NCI-H2029 (cell line): ENCODE measurements at places on chromosomes 5 and 9.
A peak's percentile ranks its signal among the peaks of the same experiment; 100 is the strongest.

DNA sequence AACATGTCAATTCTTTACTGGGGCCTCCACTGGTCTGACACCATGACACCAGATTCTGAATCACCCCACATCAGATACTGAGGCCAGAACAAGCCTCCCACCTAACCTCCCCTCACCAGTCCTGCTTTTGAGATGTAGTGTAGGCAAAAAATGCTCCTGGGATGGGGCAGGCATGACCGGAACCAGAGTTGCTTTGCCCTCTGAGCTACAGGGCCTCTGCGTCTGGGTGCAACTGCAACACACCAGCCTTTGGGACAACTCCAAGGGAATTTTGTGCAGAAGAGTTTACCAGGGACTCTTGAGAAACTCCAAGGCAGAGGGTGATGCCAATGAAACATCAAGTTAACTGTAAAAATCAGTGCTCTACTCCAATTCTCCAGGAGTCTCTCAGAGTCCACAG lies 79.4 kb downstream of the SIL1 start:
- DNase-seq = no peak

DNA sequence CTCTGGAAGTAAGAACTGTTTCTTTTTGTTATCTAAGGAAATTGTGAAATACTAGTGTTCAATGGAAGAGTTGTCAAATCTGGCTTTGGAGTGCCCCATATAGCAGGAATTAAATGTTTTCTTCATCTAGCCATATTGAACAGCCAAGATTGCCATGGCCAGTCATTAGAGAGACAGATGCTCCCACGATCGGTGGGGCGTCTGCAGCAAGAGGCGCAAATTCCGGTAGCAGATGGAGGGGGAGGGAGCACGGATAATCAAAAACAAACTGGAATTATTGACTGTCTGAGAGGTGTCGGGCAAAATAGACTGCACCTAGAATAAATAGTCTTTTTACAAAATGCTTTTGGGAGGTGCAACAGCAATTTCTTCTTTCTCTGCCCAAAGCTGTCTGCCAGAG lies 139.1 kb upstream of the FSTL4 start:
- no peak for DNase-seq

DNA sequence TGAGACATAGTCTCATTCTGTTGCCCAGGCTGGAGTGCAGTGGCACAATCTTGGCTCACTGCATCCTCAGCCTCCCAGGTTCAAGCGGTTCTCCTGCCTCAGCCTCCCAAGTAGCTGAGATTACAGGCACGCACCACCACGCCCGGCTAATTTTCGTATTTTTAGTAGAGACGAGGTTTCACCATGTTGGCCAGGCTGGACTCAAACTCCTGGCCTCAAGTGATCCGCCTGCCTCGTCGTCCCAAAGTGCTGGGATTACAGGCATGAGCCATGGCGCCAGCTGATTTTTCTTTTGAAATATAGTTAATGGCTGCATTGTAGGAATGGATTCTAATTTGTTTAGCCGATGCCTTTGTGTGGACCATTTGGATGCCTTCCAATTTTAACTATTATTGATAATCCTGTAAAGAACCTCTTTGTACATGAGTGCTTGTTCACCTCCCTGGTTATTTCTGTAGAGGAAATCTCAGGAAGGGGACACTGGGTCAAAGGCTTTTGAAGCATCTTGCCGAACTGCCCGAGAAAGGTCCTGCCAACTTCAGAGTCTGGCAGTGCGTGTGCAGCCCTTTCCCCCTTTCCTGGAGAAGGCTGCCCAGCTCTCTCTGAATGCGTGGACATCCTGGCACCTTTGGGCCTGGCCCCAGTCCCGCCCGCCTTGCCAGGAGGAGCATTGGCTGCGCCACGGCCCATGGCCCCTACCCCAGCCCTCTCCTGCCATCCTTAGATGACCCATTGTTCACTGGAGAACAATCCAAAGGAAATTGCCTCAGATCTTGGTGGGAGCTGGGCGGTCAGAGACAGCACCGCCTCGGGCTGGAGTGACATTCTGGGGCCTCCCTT lies 8.9 kb upstream of the NUP214 start:
- DNase-seq = no peak

DNA sequence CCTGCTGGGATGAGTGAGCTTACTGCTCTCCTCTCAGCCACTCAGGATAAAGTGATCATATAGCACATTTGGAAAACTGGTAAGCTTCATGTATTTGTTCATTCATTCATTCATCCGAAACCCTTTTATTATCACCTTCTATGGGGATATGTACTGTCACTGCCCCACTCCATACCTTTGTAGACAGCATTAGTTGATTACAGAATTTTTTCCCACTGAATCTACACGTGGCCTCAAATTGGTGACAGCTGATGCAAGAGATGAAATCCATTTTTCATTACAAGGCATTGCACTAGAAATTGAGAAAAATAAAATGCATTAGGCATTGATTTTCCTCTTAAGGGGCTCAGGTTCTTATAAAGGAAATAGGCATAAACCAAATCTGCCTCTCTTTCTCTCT lies 9.7 kb downstream of the GRIA1 start:
- DNase-seq = no peak

- peak; percentile 82 for DNase-seq
Observed at GRCh38 chr9:137046088-137046787, at the start of gene NPDC1. Gene NPDC1, minus strand, starts transcription at chr9:137046177. Its CDS starts 188 bp downstream, at chr9:137045989.

- DNase-seq = no peak
Observed at GRCh38 chr5:2917524-2917923, 166.0 kb upstream of the IRX2 start.

- DNase-seq = peak; percentile 4
Observed at GRCh38 chr5:155540000-155540595, 526.5 kb downstream of the KIF4B start.

GRCh38 chr9:2984491-2984890 lies 140.6 kb upstream of the PUM3 start:
- no peak for DNase-seq

DNA sequence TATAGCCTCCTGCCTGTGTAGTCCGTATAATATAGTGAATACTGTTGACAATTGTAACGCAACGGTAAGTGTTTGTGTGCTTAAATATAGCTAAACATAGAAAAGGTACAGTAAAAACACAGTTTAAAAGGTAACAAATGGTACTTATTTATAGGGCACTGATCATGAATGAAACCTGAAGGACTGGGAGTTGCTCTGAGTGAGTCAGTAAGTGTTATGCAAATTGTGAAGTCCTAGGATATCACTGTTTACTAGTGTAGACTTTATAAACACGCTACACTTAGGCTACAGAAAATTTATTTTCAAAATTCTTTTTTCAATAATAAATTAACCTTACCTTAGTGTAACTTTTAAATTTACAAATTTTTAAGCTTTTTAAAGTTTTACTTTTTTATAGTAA lies 1090.1 kb downstream of the CDH9 start:
- no peak for DNase-seq

DNA sequence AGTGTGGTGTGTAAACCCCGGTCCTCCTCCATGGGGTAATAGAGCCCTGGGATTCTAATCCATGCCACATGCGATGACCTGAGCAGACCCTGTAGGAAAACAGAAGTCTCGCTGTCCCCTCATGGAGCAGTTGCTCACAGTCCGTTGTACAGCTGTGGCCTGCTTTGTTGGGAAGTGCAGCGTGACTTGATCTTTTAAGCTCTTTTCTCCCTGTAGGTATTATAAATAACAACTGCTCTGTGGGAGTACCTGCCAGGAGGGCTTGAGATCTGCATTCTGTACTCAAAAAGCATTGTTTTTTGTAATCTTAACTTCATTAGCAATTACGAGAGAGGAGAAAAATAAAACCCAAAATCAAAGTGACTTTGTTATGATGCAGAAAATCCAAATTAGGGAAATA lies 17.3 kb downstream of the MEGF10 start:
- no peak for DNase-seq

DNA sequence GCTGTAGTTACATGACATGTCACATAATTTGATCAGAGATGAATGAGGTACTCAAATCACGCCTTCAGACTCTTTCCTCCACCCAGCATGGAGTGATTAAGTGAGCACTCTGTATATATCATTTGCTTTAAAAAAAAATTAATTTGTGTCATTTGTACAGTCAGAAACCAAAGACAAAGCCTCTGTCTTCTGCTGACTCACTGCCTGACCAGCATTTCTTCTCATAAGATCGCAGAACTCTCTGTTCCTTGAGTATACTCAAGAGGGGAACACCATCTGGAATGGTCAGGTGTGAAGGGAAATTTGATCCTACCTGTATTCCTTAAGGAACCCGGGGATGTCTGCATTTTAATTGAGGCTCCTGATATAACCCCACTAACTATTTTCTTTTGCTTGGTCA lies 254.4 kb downstream of the FAM114A2 start:
- DNase-seq = no peak

GRCh38 chr5:179314606-179315355 lies 30.5 kb downstream of the ADAMTS2 start:
- no peak for DNase-seq

- peak; percentile 31 for DNase-seq
Observed at GRCh38 chr9:127910613-127911205, 6.1 kb downstream of the ST6GALNAC4 start.

DNA sequence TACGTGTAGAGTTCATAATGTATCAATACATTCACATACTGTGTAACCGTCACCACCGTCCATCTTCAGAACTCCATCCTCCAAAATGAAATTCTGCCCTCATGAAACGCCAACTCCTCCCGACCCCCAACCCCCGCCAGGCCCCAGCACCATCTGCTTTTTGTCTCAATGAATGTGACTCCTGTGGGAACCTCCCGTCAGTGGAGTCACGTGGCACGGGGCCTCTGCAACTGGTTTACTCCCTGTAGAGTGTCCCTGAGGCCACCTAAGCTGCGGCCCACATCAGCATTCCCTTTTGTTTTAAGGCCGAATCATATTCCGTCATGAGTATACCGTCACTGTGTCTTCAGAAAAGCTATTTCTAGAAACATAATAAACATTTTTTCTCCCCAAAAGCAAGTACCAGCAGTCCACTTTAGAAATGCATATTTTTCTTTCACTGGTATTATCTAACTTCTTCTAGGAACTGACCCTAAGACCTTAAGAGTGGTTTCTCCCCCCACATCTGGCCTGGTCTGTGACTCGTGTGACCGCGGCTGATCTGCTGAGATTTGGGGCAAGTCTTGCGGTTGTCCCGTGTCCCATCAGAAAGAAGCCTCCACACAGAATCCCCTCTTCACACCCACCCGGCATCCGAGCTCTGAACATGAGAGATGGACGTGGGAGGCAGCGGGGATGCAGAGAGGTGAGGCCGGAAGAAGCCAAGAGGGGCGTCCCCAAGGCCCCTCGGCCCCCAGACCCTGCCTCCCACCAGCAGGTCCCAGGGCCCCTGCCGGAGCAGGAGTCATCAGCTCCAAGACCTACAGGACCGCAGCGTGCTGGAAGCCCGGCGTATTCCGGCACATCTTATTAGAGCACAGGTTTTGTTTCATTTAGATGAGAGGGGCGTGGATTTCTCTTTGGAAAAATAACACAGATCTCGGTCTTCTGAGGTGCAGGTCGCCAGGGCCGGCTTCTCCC lies 38.3 kb downstream of the SLC6A3 start:
- DNase-seq = no peak

GRCh38 chr9:74281674-74282073 lies 215.5 kb upstream of the RORB start:
- DNase-seq = no peak

- no peak for DNase-seq
Observed at GRCh38 chr5:29697785-29698414, 1495.6 kb upstream of the CDH6 start.

DNA sequence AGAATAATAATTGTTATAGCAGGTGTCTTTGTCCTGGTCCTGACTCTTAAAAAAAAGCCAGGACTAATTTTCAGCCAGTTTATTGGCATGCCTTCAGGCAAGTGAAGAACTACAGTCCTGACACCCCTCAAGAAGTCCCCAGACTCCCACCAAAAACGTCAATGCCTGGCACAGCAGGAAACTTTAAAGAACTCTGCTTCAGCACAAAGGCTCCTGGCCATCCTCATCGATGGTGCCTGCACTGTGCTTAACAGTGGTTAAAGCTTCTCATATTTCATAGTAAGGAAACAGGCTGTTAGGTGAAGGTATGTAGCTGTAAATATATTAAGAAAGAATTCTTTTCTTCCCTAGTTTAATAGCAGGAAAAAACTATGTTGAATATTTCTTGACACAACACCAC lies 280.1 kb upstream of the PUM3 start:
- DNase-seq = no peak

GRCh38 chr5:149265597-149265996 lies 6.1 kb upstream of the AFAP1L1 start:
- no peak for DNase-seq

DNA sequence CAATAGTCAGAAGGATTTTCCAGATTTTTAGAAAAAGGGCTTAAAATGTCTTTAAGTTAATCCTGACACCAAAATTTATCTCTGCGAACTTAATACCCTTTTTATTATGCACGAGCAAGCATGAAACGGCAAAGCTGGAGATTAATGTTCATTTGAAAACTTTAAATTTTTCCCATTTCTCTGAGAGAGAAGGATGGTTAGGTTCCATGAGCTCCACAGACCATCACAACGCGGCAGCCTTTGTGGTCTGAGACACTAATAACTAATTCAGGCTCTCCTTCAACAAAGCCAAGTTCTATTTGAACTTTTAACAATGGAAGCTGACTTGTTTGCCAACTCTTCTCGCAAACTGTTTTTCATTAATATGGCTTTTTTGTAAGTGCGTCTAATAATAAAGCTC lies 94.7 kb downstream of the MYO10 start:
- DNase-seq = no peak

- peak; percentile 35 for DNase-seq
Observed at GRCh38 chr5:77282337-77283027, 72.0 kb downstream of the PDE8B start.

DNA sequence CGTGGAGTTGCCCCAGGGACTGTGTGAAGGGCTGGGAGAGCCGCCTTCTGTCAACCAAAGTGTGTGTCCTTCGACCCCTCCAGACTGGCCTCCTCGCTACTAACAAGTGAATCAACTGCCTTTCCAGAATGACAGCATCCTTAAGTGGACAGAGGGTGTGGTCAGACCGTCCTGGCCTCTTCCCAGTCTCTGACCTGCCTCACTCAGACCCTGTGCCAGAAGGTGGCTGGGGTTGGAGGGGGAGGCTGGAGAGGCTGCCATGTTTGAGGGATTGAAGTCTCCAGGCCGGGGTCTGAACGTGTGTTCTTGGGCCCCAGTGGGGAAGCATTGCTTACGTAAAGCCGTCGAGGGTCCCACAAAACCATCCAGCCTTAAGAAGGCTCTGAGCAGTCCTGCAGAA lies 389.3 kb upstream of the IRX4 start:
- no peak for DNase-seq

GRCh38 chr9:123865226-123866000 lies 64.5 kb downstream of the DENND1A start:
- DNase-seq = no peak

DNA sequence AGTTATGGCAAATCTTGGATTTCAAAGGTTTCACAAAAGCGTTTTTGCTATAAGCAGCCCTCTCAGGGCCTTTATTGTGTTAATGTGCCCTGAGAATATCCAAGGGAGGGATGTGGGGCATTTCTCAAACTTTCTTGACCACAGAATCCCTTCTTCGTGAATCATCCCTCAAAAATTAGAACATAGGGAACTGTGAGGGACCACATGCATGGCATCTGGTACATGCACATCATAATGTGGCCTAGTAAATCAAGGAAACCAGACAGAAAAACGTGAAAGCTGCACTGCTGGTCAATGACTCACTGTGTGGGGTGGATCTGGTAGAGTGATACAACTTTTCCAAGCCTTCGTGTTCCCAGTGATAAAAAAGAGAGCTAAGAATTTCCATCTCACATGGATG lies 22.4 kb downstream of the DDX31 start:
- DNase-seq = no peak

GRCh38 chr5:33516421-33516820 lies 75.7 kb downstream of the TARS1 start:
- no peak for DNase-seq

- no peak for DNase-seq
Observed at GRCh38 chr5:111299831-111300432, 75.7 kb downstream of the CAMK4 start.

GRCh38 chr9:125176636-125177035 lies 13.0 kb downstream of the PPP6C start:
- no peak for DNase-seq
